Activated CD8-positive, alpha-beta T cell treated with anti-CD3 and anti-CD28 coated beads for 36 hours (primary cell): ENCODE measurements at places on chromosomes 6 and 20. TPM values are rescaled to one million over a fixed set of nuclear protein-coding genes. Genes with fewer than 3 reads are reported as not detected.

GRCh38 chr20:35840421-35840820, 68.6 kb downstream of the PHF20 start:
- DNase-seq = peak; percentile 5
- H3K27me3 ChIP-seq = no peaks in the 10 kb centered on the region
- H3K36me3 ChIP-seq = peaks cover 43% of the 10 kb centered on the region
- peak overlapping the region; percentile 35 for H3K27ac ChIP-seq

DNA sequence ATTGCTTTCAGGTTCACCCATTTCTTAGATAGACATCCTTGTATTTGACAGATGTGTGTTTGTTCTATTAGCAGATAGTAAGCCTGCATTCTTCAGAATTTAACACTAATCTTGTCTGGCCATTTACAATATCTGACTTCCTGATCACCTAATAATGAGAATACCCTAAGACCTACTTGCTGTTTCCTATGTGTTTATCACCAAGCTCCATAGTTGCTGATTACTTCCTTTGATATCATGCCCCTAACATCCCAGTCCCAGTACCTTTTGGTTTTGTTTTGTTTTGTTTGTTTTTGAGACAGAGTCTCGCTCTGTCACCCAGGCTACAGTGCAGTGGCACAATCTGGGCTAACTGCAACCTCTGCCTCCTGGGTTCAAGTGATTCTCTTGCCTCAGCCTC, 143.6 kb upstream of the DST start:
- H3K27me3 ChIP-seq = peaks cover 3% of the 10 kb centered on the region
- H3K4me3 ChIP-seq = no peak overlapping the region

The MEI4 gene
- not detected for total RNA-seq

The UNC93A gene
- total RNA-seq = not detected

DNA sequence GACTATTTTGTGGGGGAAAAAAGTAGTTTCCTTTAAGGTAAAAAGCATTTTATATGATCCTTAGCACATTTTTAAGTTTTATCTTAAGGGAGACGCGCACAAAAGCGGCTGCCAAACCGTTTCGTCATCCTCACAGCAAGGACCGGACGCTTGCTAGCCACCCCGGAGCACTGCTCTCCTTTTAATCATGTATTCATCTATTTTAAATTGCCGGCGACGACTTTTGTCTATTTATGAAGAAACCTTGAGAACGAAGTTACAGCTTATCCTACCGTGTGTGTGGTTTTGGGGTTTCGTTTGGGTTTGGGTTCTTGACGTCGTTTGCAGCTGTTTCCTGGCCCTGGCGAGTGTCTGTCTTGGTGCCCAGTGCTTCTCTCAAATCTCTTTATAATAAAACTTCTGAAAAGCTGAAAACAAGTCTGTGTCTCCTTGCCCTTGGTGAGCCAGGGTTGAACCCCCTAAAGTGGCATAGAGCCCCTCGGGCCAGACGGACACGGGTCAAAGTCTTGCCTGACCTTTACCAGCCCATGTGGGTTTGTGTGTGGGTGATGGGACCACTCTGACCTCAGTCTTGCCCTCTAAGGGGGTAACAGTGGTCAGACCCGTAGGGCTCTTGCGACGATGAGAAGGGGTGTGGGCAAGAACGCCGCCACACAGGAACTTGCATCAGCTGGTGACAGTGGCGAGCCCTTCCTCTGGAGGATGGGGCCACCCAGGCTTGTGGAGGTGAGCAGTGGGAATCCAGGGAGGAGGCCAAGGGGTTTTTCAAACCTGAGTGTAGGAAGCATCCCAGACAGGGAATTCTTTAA, 117.6 kb downstream of the JPH2 start:
- H3K4me1 ChIP-seq = peaks cover 63% of the 10 kb centered on the region
- H3K27ac ChIP-seq = peak overlapping the region; percentile 92
- DNase-seq = peak; percentile 90
- H3K4me3 ChIP-seq = peak overlapping the region; percentile 57
- no peaks in the 10 kb centered on the region for H3K36me3 ChIP-seq

DNA sequence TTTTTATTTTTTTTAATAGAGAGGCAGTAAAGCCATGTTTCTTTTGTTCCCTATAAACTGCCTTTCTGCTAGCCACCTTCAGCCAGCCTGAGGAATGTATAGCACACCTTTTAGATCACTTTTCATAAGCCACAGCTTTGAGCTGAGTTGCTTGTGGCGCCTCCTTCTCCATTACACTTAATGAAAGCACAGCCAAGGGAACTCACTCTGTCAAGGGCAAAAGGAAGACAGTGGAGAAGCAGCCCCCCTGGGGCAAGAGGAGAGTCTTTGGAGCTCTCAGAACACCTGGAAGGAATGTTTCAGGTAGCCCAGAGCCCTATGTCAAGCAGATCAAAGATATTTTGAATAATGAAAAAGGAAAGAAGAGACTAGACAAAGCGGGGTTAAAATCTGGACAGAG, 235.1 kb downstream of the CLIC5 start:
- H3K36me3 ChIP-seq = no peaks in the 10 kb centered on the region
- H3K27ac ChIP-seq = no peak overlapping the region
- H3K4me3 ChIP-seq = no peak overlapping the region
- H3K27me3 ChIP-seq = no peaks in the 10 kb centered on the region
- DNase-seq = no peak

- no peaks in the 10 kb centered on the region for H3K27me3 ChIP-seq
- H3K36me3 ChIP-seq = peaks cover 60% of the 10 kb centered on the region
- H3K27ac ChIP-seq = peak overlapping the region; percentile 76
- peaks cover 46% of the 10 kb centered on the region for H3K4me1 ChIP-seq
- no peak overlapping the region for H3K4me3 ChIP-seq
These were observed 27.7 kb downstream of the KCNS1 start for GRCh38 chr20:45073221-45073620.

The SMIM26 gene
- total RNA-seq = 56.5 TPM

The LTB gene
- 368 TPM for total RNA-seq

DNA sequence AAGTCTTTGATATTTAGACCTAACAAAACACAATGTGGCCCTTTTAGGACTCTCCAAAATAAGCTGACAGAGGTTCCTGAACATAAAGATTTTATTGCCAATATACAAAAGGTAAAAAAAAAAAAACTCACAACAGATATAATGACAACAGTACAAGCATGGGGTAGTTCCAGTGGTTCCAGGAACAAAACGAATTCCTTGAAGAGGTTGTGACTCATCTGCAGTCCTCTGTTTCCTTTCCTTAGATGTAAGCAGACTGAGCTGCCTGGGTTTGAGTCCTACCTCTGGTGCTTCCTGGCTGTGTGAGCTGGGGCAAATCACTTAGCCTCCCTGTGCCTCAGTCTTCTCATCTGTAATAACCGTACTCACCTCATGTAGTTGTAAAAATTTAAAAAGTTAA, 13.3 kb upstream of the CTAGE9 start:
- H3K4me1 ChIP-seq = peaks cover 4% of the 10 kb centered on the region
- H3K27ac ChIP-seq = no peak overlapping the region
- no peak overlapping the region for H3K4me3 ChIP-seq
- no peaks in the 10 kb centered on the region for H3K27me3 ChIP-seq
- peak; percentile 3 for DNase-seq
- H3K36me3 ChIP-seq = no peaks in the 10 kb centered on the region

DNA sequence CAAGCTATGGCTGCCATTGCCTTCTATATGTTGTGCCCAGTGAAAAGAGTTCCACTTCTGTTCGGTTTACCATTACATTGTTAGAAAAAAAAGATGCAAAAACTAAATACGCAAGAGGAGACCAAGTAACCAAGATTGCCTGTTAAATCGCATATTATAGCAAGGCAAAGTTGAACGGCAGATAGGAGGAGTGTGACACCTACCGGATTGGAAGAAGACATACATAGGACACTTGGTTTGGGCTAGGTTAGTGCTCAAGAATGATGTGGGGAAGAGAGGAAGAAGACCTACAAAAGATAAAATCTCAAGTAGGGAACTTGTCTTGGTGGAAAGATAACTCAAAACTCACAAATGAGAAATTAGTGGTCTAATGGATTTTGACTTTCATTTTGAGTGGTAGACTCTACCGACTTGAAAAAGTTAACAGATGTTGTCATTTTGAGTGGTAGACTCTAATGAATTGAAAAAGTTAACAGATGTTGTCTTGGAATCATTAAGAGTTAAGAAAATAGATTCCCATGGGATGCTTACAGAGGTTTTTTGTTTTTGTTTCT, 95.5 kb downstream of the F13A1 start:
- DNase-seq = no peak
- H3K4me1 ChIP-seq = no peaks in the 10 kb centered on the region
- H3K36me3 ChIP-seq = no peaks in the 10 kb centered on the region
- no peak overlapping the region for H3K27ac ChIP-seq
- H3K4me3 ChIP-seq = no peak overlapping the region

The LAMA4 gene
- total RNA-seq = not detected

The DLK2 gene
- total RNA-seq = 1.1 TPM
